ENCODE measurements at places on chromosomes 3 and 15.

DNA sequence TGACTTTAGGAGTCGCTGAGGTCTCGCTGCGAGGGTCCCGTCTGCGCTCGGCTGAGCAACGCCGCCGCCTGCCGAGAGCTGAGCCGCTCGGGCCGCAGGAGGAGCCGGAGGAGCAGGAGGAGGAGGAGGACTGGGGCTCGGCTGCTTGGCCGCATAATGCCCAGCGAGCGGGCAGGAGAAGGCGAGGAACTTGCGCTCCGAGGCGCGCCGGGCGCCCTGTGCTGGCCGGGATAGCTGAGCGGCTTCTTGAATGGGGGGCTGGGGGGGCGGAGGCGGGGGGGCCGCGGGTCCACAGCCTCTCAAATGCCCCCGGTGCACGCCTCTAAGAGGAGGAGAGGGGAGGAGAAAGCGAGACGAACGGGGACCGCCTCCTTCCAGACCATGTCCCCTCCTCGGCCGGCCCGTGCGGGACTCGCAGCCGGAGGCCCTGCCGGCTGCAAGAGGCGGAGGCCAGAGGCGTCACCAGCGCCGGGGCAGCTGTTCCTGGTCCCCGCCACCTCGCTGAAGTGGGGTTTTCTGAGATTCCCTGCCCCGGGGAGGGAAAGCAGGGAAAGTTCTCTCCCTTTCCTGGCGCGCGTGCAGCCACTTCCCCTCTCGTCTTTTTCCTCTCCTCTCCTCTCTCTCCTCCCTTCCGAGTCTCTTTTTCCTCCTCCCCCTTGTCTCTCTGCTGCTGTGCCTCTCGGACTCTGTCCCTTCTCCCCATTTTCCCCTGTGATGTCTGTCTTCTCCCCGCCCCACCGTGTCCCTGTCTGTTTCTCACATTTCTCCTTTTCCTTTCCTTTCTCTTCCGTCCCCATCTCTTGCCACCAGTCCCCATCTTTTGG, at the start of gene ADAMTS9:
Gene ADAMTS9 (minus strand): TSS at position 220 of the 824 bp plus-strand sequence. CDS start 343 bp downstream, outside the sequence.
- H3K4me3 ChIP-seq: no peak within 1 kb of the TSS
- H3K27me3 ChIP-seq: no peaks in the 10 kb centered on the region
- no peaks in the 10 kb centered on the region for H3K4me1 ChIP-seq
- no peak within 1 kb of the TSS for H3K27ac ChIP-seq

- no peaks in the 10 kb centered on the region for H3K27me3 ChIP-seq
- no peak for DNase-seq
- no peaks in the 10 kb centered on the region for H3K36me3 ChIP-seq
- H3K4me3 ChIP-seq: no peak overlapping the region
- H3K27ac ChIP-seq: no peak overlapping the region
Measured at GRCh38 chr3:173770011-173770410, 372.5 kb downstream of the NLGN1 start.

DNA sequence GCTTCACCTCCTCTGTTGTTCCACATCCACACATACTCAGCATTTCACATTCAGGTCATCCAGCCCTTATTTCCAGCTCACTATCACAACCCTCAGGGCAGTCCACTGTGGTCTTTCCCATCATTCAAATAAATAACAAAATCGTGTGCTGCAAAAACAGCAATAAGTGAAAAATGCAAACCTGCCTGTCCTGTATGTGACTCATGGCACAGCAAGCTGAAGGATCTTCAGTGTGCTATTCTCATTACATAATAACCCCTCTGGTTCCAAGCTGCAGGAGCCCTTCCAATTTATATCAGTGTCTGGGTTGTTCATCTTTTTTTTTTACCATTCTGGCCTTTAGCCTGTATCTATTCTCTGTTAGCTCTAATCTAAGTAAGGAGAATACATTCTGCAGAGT, 185.3 kb upstream of the UBE2E2 start:
- no peak for DNase-seq
- H3K27me3 ChIP-seq: no peaks in the 10 kb centered on the region
- H3K4me3 ChIP-seq: no peak overlapping the region
- H3K4me1 ChIP-seq: no peaks in the 10 kb centered on the region

GRCh38 chr3:58568572-58569286, 8.5 kb downstream of the FAM107A start:
- no peak overlapping the region for H3K4me3 ChIP-seq
- H3K27me3 ChIP-seq: peaks cover 17% of the 10 kb centered on the region
- H3K36me3 ChIP-seq: no peaks in the 10 kb centered on the region
- peak; percentile 66 for DNase-seq

DNA sequence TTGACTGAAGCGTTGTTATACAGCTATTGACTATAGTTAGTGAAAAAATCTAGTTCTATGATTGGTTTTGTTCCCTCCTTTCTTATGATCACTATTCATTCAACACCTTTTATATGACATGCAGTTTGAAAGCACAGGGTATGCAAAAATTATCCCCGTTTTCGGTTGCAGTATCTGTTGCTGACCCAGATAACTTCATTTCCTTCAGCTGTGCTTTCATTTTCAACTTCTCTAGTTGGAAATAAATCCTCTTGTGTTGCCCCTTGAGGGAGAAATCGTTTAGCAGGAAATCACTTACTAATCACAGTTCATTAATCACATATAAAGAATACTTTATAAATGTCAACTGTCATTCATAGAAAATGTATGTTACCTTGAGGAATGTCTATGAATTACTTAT, 55.1 kb downstream of the MBNL1 start:
- no peaks in the 10 kb centered on the region for H3K27me3 ChIP-seq
- no peak overlapping the region for H3K27ac ChIP-seq
- 0 out of 2 replicates have a peak, but pooled peaks cover 4% of the 10 kb centered on the region for H3K4me1 ChIP-seq
- peaks cover 30% of the 10 kb centered on the region for H3K36me3 ChIP-seq

DNA sequence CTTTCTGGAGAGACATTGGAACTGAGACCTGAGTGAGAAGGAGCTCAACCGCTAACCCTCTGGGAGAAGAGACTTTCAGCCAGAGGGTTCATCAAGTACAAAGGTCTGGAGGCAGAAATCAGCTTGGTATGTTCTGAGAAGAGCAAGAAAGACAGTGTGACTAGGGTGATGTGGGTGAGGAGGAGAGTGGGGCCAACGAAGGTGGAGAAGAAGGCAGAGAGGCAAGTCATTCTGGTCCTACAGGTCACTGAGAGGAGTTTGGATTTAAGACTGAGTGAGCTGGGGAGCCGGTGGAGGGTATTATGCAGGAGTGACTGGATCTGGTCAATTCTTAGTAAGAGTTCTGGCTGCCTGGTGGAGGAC, 12.2 kb downstream of the XIRP1 start:
- H3K27me3 ChIP-seq: peaks cover 12% of the 10 kb centered on the region
- H3K4me3 ChIP-seq: no peak overlapping the region
- H3K27ac ChIP-seq: no peak overlapping the region

GRCh38 chr3:118793176-118793575, 241.5 kb downstream of the IGSF11 start:
- no peak overlapping the region for H3K4me3 ChIP-seq
- no peaks in the 10 kb centered on the region for H3K4me1 ChIP-seq
- H3K27ac ChIP-seq: no peak overlapping the region
- H3K27me3 ChIP-seq: no peaks in the 10 kb centered on the region
- no peaks in the 10 kb centered on the region for H3K36me3 ChIP-seq

DNA sequence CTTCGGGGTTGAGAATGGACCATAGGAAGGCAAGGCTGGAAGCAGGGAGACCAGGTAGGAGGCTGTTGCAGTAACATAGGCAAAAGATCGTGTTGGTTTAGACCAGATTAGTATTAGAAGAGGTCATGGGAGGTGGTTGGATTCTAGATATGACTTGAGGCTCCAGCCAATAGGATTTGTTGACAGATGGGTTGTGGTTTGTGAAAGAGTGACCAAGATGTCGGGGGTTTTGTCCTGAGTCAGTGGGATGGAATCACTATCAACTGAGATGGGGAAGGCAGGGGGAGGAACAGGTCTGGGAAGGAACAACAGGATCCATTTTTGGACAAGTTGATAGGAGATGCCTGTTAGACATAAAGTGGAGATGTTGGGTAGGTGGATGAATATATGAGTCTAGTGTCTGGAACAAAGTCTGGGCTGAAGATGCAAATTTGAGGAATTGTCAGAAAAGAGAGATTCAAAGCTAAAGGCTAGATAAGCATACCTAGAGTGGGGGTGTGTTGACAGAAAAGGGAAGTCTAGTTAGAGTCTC, 95.5 kb upstream of the NPHP3 start:
- H3K36me3 ChIP-seq: no peaks in the 10 kb centered on the region
- H3K27ac ChIP-seq: no peak overlapping the region
- no peak for DNase-seq
- H3K4me3 ChIP-seq: no peak overlapping the region

DNA sequence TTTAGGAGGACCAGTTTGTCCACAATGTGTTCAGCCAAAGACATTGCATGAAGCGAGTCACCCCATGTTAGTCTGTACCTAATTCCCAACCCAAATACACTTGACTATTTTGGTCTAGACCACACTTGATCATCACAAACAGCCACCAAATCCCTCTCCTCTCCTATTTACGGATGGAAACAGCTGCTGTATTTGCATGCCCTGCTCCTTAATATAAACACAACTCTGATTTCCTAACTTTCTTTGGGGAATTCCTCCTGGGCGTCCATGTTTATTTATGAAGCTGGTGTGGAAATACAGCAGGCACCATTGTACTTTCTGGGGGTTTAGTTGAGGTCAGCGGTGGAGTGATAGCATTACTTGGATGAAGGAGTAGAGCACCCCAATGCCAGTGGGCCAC, 235.2 kb downstream of the TLE3 start:
- H3K27ac ChIP-seq: no peak overlapping the region
- H3K27me3 ChIP-seq: peaks cover 36% of the 10 kb centered on the region
- no peaks in the 10 kb centered on the region for H3K4me1 ChIP-seq
- H3K4me3 ChIP-seq: no peak overlapping the region
- no peaks in the 10 kb centered on the region for H3K36me3 ChIP-seq

GRCh38 chr3:144771381-144771870, 799.8 kb downstream of the DIPK2A start:
- DNase-seq: no peak
- no peaks in the 10 kb centered on the region for H3K36me3 ChIP-seq
- no peaks in the 10 kb centered on the region for H3K4me1 ChIP-seq
- H3K27ac ChIP-seq: no peak overlapping the region
- H3K4me3 ChIP-seq: no peak overlapping the region

GRCh38 chr15:91118817-91119590, 18.9 kb downstream of the SV2B start:
- H3K4me3 ChIP-seq: no peak overlapping the region
- no peak for DNase-seq
- no peaks in the 10 kb centered on the region for H3K4me1 ChIP-seq

- no peaks in the 10 kb centered on the region for H3K27me3 ChIP-seq
- no peak overlapping the region for H3K4me3 ChIP-seq
- no peak for DNase-seq
- H3K27ac ChIP-seq: no peak overlapping the region
- H3K4me1 ChIP-seq: no peaks in the 10 kb centered on the region
Measured at GRCh38 chr3:117628823-117629291, 919.3 kb downstream of the TUSC7 start.

GRCh38 chr15:74957476-74958035, 984 bp upstream of the RPP25 start:
- no peaks in the 10 kb centered on the region for H3K4me1 ChIP-seq
- H3K4me3 ChIP-seq: no peak overlapping the region
- DNase-seq: no peak
- H3K27me3 ChIP-seq: no peaks in the 10 kb centered on the region

DNA sequence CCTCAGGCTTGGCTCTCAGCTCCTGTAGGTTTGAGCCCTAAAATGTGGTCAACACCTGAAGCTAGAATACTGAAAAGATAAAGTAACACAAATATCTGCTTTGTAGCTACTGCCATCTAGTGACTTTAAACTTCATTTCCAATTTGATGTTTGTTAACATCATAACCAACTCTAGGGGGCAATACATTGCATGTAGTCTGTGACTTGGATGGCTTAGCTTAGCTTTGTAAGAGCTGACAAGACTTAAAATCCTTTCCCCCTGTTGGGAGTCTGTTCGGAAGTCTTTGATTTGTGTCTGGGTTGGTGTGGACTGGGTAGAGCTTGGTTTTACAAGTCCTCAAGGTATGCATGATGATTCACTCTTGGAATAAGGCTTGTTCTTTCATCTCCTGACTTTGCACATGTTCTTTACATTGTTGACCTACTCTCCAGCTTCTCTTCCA, 51.7 kb downstream of the SCN11A start:
- no peaks in the 10 kb centered on the region for H3K36me3 ChIP-seq
- H3K27me3 ChIP-seq: peaks cover 3% of the 10 kb centered on the region

GRCh38 chr3:5190147-5190791, 2.8 kb downstream of the EDEM1 start:
- H3K4me3 ChIP-seq: peak overlapping the region; percentile 88
- H3K4me1 ChIP-seq: peaks cover 68% of the 10 kb centered on the region
- H3K27ac ChIP-seq: peak overlapping the region; percentile 98

DNA sequence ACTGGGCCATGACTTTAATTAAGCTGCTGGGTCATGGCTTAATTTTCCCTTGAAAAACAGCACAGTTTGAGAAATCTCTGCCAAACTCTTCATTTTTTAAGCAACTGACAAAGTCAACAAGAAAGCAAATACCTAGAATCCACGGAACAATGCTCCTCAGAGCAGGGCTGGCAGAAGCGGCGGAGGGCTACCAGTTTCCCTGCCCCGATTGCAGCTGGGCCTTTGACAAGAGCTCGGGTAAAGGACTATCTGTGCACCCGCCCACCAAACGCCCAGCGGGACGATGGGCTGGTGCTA, 1.2 kb downstream of the GOLIM4 start:
- H3K4me1 ChIP-seq: no peaks in the 10 kb centered on the region
- H3K27me3 ChIP-seq: no peaks in the 10 kb centered on the region
- H3K4me3 ChIP-seq: no peak overlapping the region
- no peaks in the 10 kb centered on the region for H3K36me3 ChIP-seq

- no peak overlapping the region for H3K4me3 ChIP-seq
- no peak overlapping the region for H3K27ac ChIP-seq
- peaks cover 22% of the 10 kb centered on the region for H3K27me3 ChIP-seq
- no peaks in the 10 kb centered on the region for H3K4me1 ChIP-seq
- DNase-seq: no peak
- no peaks in the 10 kb centered on the region for H3K36me3 ChIP-seq
Measured at GRCh38 chr3:185701611-185702261, 115.6 kb downstream of the SENP2 start.

GRCh38 chr15:35288580-35288979, 203.5 kb upstream of the NANOGP8 start:
- no peaks in the 10 kb centered on the region for H3K36me3 ChIP-seq
- H3K4me1 ChIP-seq: no peaks in the 10 kb centered on the region
- DNase-seq: no peak
- no peak overlapping the region for H3K27ac ChIP-seq
- H3K4me3 ChIP-seq: no peak overlapping the region

All from DND-41 (cell line).